ENCODE measurements at places on chromosomes 5 and 9.

DNA sequence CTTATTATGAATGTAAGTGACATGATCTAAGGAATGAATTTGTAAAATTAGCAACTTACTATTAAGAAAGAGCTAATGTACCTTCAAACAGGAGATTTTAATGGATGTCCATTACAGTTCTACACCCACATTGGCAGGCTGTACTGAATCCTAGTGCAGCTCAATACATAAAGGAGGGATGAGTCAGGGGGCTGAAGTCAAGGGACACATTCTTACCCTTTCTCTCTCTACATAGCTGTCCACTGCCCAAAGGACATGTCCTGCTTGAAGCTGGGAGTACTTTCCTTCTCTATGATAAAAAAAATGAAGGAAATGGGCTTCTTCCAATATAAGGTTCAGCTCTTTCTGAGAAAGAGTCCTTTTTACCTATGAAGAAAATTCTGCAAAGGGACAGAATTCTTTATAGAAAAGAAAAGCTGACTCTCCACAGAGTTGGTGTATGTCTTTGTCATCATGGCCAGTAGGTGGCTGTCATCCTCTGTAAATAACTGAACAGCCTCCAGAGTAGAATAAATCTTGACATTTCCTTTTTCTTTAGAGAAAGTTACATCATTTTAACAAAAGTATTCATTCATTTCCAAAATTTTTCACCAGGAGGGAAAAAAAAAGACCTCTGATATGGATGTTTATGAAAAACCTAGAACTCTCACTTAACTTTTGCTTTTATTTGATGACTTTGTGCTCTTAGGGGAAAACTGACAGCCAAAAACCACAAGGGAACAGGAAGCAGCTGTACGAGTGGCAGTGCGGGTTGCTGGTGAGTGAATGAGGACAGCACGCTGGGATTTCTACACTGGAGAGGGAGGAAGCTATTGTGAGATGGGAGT lies 13.1 kb upstream of the IFNA14 start:
- DNase-seq: no peak

GRCh38 chr9:84597131-84597530 lies 72.4 kb upstream of the NTRK2 start:
- DNase-seq: peak; percentile 3

DNA sequence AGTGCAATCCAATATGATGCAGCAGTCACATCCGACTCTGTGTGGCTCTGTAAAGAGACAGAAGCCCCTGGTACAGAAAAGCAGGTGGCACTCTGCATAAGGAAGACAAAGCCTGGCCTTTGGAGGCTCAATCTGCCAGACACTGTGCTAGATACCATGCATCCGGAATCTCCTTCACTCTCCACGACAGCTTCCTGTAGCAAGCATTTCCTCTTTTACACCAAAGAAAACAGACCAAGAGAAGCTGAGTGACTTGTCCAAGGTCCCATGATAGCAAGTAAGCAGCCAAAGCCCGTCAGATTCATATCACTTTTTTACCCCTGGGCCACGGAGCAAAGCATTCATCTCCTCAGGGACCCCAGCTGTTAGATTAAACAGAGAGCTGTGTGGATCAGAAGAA lies 64.2 kb upstream of the SMIM23 start:
- DNase-seq: no peak

DNA sequence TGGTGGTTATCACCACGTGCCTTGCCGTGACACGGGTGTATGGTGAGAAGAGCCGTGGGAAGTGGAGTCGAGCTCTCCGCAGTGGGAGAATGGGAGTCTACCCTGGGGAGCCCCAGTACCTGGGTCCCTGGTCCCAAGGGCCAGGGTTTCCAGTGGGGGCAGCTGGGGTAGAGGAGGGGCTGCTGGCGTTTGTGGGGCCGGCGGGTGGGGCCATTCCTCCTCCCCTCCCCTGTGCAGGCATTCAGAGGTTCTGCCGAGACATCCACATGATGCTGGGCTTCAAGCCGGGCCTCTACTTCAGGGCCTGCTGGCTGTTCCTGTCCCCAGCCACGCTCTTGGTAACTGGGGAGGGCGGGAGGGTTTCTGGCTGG lies 14.7 kb downstream of the SLC6A7 start:
- DNase-seq: no peak

GRCh38 chr9:11686733-11687132 lies 1006.5 kb upstream of the TYRP1 start:
- DNase-seq: no peak

All from GM12891 (cell line).